ENCODE measurements at places on chromosomes 2 and 18.

DNA sequence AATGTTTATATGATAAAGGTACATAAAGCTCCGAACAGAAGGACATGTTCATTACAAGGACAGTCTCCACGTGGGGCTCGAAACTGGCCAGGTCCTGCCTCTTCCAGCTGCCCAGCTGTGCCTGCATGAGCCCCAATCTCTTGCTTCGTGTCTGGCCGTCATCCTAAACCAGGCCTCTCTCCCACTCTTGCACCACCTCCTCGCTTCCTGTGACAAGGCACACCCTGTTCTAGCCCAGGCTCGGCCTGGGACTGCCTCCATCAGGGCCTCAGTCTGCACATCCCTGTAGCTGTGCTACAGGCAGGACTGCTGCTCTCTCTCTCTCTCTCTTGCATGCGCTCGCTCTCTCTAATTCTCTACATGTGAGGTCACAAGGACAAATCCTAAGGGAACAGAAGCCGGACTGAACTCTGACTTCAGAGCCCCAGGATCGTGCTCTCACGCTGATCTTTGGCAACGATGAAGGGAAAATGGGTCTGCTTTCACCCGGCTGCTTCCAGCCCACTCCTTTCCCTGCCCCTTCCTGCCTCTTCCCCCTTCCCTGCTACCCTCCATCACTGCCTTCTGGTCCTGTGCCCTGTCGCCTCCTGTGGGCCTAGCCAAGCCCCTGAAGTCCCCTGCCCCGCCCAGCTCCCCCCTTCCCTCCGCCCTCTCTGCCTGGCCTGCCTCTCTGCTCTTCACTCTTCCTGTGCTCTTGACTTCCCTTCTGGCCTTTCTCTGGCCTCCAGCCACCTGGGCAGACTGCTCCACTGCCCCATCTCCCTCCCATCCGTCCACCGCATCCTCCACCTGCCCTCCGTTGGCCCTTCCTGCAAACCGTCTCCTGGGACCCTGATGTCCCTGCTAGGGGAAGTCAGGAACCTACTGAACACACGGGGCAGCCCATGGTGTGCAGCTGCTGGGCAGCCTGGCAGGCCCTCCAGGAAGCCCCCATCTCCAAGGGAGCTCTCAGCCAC is 7.8 kb upstream of the GPR55 start:
- DNase-seq: no peak

DNA sequence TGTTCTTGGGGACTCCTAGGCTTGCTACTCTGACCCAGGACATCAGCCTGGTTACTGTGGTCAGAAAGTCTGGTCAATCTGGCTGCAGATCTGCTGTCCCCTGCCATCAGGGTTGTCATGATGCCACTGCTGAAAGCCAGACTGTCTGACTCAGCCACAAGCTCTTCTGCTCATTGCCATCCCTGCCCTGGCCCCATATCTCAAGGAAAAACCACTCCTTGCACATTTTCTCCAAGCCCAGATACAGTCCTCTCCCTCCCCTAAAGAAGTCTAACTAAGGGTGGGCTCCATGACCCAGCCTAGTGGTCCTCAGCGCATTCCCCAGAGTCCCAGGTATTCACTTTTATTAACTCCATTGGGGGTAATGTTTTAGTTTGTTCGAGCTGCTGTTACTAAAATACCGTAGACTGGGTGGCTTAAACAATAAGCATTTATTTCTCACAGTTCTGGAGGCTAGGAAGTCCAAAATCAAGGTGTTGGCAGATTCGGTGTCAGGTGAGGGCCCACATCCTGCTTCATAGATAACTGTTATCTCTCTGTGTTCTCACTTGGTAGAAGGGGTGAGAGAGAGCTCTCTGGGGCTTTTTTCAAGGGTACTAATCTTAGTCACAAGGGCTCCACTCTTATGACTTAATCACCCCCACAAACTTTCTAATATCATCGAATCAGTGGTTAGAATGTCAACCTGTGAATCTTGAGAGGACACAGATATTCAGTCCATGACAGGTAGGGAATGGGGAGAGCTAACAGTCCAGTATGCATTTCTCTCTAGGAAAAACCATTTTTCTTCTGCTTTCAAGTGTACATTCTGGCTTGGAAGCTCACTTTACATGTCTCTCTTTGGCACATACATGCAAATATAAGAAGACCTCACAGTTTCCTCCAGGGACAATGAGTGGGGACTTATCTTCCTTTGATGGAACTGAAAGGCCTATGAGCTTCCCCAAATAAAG is 94.8 kb upstream of the CXCR4 start:
- DNase-seq: no peak

- DNase-seq: no peak
Observed at GRCh38 chr18:8800876-8801262, 95.5 kb downstream of the MTCL1 start.

DNA sequence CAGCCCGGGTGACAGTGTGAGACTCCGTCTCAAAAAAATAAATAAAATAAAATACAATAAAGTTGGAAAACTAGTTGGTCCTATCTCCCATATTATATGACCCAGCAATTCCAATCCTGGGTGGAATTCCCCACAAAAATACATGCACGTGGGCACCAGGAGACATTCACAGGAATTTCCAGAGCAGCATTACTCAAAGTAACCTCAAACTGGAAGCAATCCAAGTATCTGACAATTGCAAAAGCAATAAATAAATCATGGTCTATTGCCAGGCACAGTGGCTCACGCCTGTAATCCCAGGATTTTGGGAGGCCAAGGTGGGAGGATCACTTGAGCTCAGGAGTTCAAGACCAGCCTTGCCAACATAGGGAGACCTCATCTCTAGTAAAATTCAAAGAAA is 101.2 kb upstream of the MAP4K4 start:
- DNase-seq: peak; percentile 15

- no peak for DNase-seq
Observed at GRCh38 chr18:36527740-36528455, 230.4 kb downstream of the FHOD3 start.

- DNase-seq: peak; percentile 19
Observed at GRCh38 chr18:5900262-5900661, 4.9 kb upstream of the TMEM200C start.

- no peak for DNase-seq
Observed at GRCh38 chr18:25349131-25349925, 2.6 kb downstream of the ZNF521 start.

DNA sequence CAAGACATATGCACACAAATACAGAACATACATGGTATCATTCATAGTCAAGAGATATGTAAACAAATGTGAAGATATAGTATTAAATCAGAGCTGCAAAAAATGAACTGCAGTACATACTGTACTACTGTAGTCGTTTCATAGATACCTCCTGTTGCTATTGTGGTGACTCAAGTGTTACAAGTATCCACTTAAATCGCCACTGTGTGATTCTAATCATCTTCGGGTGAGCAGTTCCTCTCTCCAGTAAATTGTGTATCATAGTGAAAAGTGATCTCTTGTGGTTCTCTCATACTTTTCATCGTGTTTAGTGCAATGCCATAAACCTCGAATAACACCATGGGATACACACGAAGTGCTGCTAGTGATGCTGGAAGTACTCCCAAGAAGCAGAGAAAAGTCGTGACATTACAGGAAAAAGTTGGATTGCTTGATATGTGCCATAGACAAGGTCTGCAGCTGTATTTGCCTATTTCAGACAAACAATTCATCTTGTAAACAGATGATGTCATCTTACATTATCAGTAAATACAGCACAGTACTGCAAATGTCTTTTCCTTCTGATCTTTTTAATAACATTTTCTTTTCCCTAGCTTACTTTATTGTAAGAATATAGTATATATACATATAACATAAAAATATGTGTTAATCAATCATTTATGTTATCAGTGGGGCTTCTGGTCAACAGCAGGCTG is 222.2 kb downstream of the BCL11A start:
- DNase-seq: no peak

DNA sequence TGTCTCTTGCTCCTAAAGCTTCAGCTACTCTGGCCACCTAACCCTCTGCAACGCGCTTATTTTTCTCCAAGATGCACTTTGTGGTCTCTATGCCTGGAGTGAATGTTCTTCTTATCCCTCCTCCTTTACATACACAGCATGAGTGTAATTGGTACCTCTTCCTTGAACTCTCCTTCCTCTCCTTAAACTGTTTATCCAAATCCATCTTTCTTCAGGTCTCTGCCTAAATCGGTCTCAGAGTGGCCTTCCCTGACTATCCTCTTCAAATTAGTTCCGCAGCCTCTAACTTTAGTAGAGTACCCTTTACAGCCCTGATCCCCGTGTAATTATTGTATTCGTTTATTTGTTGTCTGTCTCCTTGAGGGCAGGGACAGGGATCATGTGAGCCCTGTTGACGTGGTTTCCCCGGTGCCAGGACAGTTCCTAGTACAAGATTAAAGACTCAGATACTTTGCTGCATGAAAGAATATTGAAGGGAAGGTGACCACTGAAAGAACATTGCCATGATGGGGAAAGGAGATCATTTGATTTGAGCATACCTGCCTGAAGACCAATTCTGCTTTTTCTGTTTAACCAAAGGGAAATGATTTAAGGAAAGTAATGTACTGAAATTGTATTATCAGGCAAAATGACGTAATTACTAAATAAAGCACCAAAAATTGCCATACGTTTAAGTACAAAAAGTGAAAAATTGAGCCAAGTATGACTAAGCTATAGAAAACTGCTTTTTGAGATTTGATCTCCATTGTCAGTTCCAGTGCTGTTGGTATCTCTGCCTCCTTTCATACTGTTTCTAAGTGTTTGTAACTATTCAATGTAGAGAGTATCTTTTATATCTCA is 1.2 kb downstream of the CNOT9 start:
- peak; percentile 27 for DNase-seq

GRCh38 chr2:173171924-173172643 is 96.4 kb downstream of the MAP3K20 start:
- DNase-seq: no peak

- DNase-seq: no peak
Observed at GRCh38 chr2:223928113-223929006, 16.8 kb downstream of the WDFY1 start.

GRCh38 chr2:215760557-215760956 is 252.8 kb downstream of the MREG start:
- no peak for DNase-seq

DNA sequence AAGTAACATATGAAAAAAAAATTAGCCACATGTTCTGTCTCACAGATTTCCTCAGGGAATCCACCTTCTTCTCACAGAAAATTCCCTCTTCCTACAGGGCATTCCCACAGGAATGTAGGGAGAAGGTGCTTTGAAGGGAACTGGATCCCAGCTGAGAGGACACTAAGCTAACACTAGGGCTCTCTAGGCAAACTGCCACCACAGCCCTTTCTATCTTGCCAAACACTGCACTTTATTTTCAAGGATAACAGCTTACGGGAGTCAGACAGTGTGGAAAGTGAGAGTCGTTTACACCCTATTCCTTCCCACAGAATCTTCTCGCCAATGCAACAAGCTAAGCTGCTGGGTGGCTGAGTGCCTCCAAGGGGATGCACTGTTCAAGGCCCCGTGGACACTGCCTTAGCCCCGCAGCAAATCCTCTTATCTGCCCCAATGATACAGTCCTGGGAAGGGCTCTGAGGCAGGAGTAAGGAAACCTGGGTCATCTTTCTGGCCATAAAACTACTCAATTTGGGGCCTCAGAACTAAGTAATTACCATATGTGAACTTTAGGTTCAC is 76.9 kb downstream of the CCDC93 start:
- DNase-seq: no peak

- DNase-seq: peak; percentile 54
Observed at GRCh38 chr18:77206676-77207374, 42.8 kb upstream of the GALR1 start.

- no peak for DNase-seq
Observed at GRCh38 chr18:12248926-12249720, 5.0 kb upstream of the CIDEA start.

- no peak for DNase-seq
Observed at GRCh38 chr18:51727780-51728179, 530.3 kb upstream of the MEX3C start.

- no peak for DNase-seq
Observed at GRCh38 chr18:69085951-69086350, 288.1 kb downstream of the CCDC102B start.

DNA sequence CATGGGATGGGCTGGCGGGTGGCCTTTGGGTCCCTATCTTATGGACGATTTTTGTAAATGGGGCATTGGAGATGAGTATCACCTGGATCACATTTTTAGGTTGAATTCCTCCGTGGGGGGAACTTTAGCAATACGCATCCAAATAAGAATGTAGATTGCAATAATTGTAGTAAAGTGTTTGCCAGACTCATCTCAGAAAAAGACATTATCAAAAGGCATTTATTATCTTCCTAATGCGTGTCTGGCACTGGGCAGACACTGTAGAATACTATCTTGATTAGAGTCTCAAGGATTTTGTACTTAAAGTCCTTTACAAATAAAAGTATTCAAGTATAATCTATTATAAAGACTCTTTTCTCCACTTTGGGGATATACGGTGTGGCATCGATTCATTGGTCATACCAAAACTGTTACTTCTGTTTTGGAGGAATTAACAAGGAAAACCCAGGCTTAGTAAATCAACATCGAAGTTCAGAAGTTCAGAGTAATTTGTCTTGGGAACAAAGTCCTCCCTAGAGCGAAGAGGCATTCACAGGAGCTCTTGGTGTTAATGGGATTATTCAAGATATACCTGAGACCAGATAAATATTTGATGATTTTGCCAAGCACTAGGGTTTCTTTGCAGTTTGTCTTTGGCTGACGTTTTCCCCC is 578 bp upstream of the ACKR3 start:
- no peak for DNase-seq

- DNase-seq: peak; percentile 55
Observed at GRCh38 chr2:98601532-98602132, 6.7 kb downstream of the COA5 start.

DNA sequence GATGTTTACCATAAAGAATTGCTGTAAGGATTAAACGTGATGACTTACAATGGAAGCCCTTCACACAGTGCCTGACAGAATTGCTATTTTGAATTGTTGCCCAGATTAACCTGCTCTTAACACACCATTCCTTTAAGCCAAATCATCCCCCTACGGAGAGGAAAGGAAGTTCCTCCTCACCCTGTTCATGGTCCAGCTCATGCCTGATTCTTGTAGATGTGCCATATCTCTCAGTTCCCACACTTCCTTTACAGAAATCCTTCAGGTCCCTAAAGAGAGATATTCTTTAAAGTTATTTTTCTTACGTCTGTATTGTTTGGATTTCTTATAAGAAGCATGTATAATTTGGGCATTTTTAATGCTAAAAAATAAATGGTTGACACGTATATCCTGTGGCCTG is 127.5 kb upstream of the DAPL1 start:
- DNase-seq: peak; percentile 23

- DNase-seq: no peak
Observed at GRCh38 chr2:218145124-218145523, 19.3 kb downstream of the CXCR2 start.

GRCh38 chr2:11655495-11655894 is 14.5 kb downstream of the NTSR2 start:
- no peak for DNase-seq

DNA sequence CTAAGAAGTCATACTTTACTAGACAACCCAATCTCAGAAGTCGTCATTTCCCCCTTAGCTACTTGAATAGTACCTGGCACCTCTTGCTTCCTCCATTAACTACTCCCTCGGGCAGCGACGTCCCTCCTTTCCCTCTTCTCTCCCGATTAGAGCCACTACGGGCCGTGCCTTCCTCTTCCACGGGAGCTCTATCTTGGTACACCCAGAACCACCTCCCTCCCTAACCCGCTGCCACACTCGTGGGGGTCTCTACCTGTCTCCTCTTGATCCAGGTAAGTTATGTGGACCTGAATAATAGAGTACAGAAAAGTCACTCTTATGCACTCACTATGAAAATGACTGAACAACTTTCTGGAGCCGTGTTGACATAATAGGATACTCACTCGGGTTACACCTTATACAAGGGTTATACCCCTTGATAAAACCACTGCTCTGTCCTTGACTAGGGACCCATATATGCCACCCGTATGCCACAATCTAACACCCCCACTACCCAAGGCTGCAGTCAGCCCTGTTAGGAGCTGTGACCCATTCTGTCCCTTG is 595 bp upstream of the HDHD2 start:
- peak; percentile 19 for DNase-seq

Measured in A172 (cell line).